Activated T-helper 9 cell treated with anti-CD3 and anti-CD28 coated beads, Interleukin-2, amount 50 U/mL, for 16 hours (primary cell): ENCODE measurements at places on chromosomes 12 and 14.

GRCh38 chr12:93242154-93242972, 135.4 kb upstream of the NUDT4 start:
- no peak for DNase-seq

- no peak for DNase-seq
Measured at GRCh38 chr14:93901813-93902212, 25.3 kb upstream of the FAM181A start.

- DNase-seq = no peak
Measured at GRCh38 chr12:104703372-104703771, 246.6 kb downstream of the CHST11 start.

- DNase-seq = no peak
Measured at GRCh38 chr14:92351750-92352149, 28.8 kb downstream of the SLC24A4 start.

DNA sequence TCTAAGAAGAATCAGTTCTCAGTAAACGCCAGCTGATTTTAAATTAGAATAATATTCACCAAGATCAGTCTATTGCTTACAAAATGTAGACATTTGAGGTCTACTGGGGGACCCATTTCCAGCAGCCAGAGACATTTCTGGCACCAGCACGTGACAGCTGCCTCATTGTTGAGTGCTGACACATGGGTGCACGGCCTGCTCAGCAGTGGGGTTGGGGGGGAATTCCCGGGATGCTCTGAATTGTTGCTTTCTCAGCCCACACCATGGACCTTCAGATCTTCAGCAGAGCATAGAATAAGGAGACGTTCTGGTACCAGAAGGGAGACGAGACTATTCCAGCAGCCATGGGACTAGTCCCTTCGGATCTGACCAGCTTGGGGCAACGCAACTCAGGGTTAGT, 18.3 kb downstream of the PLEKHG7 start:
- DNase-seq = no peak

- no peak for DNase-seq
Measured at GRCh38 chr12:14621826-14622225, 54.1 kb upstream of the PLBD1 start.

GRCh38 chr12:129145381-129145780, 292.1 kb downstream of the GLT1D1 start:
- no peak for DNase-seq

DNA sequence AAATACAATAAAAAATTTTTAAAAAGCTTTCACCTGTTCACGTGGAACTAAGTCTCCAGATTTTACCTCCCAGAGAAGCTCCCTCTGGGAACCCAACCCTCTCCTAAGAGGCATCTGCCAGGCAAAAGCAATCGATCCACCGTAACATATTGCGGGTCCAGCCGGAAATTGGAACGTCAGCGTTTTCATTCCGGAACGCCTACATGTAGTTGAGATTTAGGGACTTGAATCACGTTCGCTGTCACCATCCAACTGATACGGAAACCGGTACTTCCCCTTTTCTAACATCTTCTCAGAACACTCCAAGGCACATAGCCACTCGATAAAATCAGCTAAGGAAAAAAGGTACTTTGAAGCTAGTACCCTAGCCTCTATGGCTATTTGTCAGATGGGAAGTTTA, 70.3 kb downstream of the COX16 start:
- peak; percentile 1 for DNase-seq

DNA sequence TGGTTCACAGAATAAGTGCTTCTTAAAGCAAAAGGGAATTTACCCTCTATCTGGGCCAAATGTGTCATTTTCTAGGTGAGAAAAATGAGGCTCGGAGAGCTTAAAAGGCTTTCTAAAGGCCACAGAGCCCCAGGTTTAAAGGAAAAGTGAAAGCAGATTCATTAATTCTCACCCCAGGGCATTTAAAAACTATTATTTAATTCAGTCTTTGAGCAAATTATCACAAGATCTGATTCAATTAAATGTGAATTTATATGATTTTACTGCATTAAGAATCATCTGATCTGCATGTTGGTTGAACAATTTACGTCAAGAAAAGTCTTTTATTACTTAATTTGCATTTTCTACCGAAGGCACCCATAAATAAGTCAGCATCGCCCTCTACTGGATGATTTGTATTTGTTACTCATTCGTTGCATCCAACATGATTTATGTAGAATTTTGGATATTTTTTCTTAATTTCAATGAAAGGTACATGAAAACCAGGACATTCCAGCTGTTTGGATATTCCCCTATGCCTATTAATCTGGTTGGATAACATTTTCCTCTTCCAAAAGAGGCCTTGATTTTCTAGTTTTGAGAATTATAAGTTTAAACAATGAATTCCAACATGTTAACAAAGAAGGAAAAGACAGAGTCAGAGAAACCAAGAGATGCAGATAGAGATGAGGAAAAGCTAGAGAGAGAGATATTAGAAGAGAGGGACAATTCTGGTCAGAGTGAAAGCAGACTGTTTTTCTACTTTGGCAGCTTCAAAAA, 19.1 kb upstream of the DHRS7 start:
- no peak for DNase-seq
